Hematopoietic multipotent progenitor cell treated with erythropoietin and hydrocortisone succinate and interleukin-3 and kit ligand, for 8 days (in vitro differentiated cells): ENCODE measurements at places on chromosomes 4 and X.

- DNase-seq, result no peak
Measured at GRCh38 chr4:72118017-72118416, 86.2 kb downstream of the NPFFR2 start.

GRCh38 chr4:24370421-24370820 is 213.9 kb downstream of the DHX15 start:
- no peak for DNase-seq

- DNase-seq, result no peak
Measured at GRCh38 chr4:139767168-139767567, 101.5 kb downstream of the MGST2 start.

DNA sequence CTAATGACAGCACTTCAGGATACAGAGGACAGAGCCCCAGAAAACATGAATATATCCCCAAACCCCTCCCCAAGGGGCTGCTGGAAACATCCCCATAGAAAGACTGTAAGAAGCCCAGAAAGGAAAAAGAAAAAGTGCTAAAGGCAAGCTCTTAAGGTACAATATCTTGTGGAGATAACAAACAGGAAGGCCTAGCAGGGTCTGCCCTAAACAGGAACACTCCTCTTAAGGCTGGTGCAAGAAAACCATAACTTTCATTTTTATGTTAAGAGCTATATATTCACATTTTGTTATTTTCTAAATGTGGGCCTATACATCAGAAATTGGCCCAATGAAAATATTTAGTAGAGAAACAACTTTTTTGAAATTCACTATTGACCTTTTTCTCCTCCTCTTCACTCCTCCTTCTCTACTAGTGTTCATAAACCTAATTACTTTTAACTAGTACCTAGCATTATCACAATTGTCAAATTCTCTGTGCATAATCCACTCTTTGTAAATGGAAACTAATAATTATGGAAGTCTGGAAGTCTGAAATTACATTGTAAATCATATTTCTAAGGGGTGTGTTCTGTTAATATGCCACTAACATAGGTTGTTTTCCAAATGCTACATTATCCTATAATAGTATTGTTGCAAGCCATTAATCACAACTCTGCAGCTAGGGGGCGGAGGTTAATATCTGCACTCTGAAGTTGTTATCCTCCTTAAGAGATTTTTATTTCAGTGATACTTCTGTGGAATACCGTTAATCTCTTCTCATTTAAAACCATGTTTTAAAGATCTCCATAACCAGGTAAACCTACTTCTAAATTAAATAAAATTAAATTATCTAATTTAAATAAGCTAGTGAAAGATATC is 59.8 kb downstream of the CASK start:
- no peak for DNase-seq

DNA sequence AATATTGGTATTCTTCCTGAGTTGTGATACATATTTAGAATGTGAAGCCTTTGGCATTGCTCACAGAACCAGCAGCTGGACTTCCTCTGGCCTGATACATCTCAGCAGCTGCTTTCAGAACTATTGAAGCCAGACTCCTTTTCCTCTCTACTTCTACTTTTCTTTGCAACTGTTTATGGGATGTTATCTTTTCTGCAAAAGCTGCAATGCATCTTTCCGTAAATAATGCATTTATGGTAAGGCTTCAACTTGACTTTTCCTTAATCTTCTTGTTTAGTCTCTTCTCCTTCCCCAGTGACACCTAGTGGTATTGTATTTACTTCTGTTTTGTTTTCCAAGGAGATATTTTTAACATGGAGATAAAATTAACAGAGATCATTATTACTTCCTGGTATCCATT is 1548.7 kb downstream of the PCDH7 start:
- DNase-seq, result no peak

DNA sequence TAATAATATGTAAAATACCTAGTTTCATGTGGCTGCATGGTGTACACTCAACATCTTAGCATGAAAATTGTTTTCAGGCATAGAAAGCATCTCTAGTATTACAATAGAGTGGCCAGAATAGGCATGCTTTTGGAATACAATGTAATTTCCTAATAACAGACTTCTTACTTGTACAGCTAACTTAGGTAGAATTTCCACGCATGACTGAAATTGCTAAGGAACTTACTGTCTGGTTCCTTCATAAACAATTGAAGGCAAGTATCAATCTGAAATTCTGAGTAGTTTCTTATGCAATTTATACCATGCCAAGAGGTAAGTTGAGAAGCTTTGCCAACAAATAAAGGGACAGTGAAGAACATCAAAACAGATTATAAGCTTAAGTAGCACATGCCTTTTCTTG is 26.7 kb downstream of the SULT1E1 start:
- no peak for DNase-seq

DNA sequence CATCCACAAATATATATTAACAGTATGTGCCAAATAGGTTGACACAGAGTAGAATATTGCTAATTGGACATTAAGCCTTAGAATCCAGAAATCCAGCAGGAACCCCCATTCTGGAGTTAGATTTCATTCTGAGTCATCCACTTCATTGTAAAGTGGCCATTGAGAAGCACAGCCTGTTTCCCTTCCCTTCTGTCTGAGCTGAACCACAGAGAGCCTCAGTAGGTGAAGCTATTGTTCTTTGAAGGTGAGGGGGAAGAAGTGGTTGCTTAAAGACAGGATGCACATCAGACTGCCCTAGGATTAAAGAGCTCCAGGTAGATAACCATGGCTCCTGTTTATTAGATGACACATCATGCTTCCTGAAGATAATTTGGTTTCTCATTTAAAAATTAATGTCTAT is 30.6 kb upstream of the MCF2 start:
- no peak for DNase-seq

DNA sequence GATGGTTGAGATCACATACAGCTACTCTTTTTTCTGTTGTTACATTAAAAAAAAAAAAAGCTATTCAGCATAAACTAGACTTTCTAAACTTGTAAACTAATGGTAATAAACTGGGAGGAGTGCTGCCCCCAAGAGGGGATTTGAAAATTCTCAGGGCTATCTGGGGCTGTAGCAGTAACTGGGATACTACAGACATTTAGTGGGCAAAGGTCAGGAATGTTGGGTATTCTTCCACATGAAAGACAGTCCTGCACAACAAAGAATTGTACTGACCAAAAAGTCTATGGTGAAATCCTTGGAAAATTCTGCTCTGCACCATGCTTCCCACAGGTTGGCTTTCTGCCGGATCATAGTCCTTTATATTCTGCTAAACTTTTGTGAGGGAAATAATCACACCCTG is 232.6 kb upstream of the BOD1L1 start:
- DNase-seq, result no peak

- no peak for DNase-seq
Measured at GRCh38 chr4:143668930-143669552, 31.4 kb downstream of the FREM3 start.

- DNase-seq, result peak; percentile 55
Measured at GRCh38 chr4:128385683-128386304, 98.2 kb upstream of the PGRMC2 start.
